Right renal pelvis (tissue), 4 donors: ENCODE measurements at places on chromosomes 7 and 10. TPM values are rescaled to one million over a fixed set of nuclear protein-coding genes. Genes with fewer than 3 reads are reported as not detected.

The MAD1L1 gene
- 25.1 TPM for polyA plus RNA-seq

The MSS51 gene
- polyA plus RNA-seq: 3.1 TPM

The FAM241B gene
- 10.3 TPM for polyA plus RNA-seq

The CLEC2L gene
- polyA plus RNA-seq: 1.7 TPM

- no peak for DNase-seq
These were observed 326.5 kb downstream of the WDR37 start for GRCh38 chr10:1382711-1383110.

- no peak for DNase-seq
These were observed 41.9 kb upstream of the ASL start for GRCh38 chr7:66033471-66034385.
